Astrocyte of the spinal cord (primary cell): ENCODE measurements at places on chromosomes 2 and 18.

DNA sequence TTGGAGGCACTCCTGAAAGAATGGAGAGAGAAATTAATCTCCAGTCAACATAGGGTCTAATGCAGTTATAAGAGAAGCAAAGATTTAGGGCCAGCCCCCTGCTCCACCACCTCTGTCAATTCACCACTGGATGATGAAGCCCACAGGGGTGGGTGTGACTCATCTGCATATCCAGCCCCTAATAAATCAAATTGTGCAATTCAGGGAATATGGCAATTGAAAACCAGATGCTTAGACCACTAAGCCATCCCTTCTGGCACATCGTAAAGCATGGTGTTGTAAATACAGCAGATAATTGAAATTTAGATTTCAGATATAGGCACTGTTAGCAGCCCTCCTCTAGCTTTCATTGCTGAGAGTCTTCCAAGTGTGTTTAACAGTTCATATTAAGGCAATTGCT is 541.4 kb downstream of the PARD3B start:
- DNase-seq: no peak

DNA sequence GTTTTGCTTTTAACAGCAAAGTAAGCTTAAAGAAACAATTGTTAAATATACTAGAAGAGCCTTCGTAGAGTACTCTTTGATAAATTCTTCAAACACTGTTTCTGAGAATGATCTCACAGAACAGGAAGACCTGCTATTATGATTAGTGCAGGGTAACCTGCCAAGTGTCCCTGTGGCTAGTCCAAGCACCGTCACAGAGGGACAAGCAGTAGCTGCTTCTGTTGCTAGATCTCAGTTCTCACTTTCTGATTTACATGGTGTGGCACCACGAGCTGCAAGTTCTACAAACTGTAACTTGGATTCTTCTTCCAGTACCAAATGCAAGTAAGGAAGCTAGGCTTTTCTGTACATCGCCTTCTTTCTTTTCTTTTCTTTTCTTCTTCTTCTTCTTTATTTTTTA is 121.5 kb downstream of the PIEZO2 start:
- no peak for DNase-seq

GRCh38 chr2:42214669-42215068 is 45.5 kb downstream of the EML4 start:
- DNase-seq: no peak

DNA sequence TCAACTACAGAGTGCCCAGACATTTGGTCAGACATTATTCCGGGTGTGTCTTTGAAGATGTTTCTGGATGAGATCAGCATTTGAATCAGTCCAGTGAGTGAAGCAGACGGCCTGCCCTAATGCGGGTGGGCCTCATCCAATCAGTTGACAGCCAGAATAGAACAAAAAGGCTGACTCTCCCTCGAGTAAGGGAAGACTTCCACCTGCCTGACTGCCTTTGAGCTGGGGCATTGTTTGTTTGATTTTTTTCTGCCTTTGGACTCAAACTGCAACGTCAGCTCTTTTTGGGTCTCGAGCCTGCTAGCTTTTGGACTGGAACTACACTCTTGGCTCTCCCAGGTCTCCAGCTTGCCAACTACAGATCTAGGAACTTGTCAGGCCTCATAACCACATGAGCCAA is 111.7 kb upstream of the AGAP1 start:
- DNase-seq: no peak

DNA sequence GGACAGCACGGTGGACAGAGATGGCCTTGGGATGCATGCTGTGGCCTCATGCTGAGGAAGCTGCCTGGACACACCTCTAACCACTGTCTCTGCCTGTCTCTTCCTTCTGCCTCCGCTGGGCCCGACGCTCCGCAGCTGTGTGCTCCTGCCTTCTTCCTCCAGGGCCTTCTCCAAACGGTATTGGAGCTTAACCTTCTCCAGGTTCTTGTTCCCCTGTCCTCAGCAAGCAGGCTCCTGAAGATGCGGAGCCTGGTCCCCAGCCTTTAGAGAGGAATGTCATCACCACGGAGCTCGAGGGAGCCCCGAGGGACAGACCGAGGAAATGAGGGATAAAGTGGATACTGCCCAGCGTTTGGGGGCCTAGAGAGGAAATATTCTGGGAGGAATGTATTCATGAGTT is 155.1 kb downstream of the DYSF start:
- DNase-seq: no peak
